ENCODE measurements at places on chromosomes 2 and 18.

GRCh38 chr2:105800036-105800713, 55.5 kb downstream of the NCK2 start:
- DNase-seq: peak; percentile 28

DNA sequence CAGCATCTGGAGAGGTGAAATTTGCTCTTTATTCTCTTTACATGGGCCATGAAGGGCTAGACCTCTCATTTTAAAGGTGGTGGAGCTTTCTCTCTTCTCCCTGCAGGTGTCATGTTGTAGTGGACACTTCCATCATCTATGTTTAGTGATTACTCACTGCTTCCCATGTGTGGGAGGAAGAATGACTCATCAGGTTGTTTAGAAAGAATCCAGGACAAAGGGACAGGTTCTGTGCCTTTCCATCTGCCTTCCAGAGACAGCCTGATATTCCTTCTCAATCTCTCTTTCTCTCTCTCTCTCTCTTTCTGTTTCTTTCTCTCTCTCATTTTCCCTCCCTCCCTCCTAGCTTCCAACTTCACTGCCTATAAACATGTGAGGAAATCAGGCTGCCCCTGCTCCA, 38.7 kb downstream of the SCG2 start:
- DNase-seq: no peak

DNA sequence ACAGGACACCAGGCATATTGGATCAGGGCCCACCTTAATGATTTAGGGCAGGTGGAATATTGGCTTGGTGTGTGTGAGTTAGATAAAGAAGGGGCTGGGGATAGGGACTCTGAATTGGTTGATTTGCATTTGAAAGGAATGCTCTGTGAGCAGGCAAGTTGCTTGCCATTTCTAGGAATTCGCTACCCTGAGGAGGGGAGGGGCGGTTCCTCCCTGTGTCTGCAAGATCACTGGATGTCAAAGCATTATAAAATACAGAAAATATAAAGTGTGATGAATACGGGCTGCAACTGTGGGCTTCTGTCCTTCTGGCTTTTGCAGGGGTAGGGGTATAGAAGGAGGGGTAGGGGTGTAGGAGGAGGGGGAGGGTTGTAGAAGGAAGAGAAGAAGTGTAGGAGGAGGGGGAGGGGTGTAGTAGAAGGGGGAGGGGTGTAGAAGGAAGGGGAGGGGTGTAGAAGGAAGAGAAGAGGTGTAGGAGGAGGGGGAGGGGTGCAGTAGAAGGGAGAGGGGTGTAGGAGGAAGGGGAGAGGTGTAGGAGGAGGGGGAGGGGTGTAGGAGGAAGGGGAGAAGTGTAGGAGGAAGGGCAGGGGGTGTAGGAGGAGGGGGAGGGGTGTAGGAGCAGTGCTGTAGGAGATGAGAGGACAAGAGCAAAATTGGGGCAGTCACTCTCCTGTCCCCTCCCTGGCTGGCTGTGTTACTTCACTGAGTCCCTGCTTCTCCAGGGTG, 238.0 kb upstream of the COPS8 start:
- no peak for DNase-seq

- no peak for DNase-seq
These were observed 45.5 kb downstream of the SLC66A2 start for GRCh38 chr18:79905993-79906392.

- no peak for DNase-seq
These were observed 29.7 kb downstream of the XDH start for GRCh38 chr2:31384771-31385276.

DNA sequence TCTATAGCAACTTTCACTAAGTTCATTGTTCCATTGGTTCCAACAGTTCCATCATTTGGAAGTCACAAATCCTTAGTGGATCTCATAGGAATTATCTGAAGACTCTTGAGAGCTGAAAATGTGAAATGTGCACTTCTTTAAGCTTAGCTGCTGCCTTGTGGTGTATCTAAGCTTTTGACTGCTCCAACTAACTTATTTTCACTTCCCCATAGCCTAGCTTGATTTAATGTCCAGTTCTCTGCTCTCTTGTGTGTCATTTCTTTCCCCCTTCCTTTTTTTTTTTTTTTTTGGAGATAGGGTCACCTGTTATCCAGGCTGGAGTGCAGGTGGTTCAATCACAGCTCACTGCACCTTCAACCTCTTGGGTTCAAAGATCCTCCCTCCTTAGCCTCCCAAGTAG, 34.9 kb upstream of the CD302 start:
- no peak for DNase-seq

- no peak for DNase-seq
These were observed 59.9 kb downstream of the SH3RF3 start for GRCh38 chr2:109188898-109189297.

- DNase-seq: no peak
These were observed 39.7 kb upstream of the LOXHD1 start for GRCh38 chr18:46696702-46697101.

DNA sequence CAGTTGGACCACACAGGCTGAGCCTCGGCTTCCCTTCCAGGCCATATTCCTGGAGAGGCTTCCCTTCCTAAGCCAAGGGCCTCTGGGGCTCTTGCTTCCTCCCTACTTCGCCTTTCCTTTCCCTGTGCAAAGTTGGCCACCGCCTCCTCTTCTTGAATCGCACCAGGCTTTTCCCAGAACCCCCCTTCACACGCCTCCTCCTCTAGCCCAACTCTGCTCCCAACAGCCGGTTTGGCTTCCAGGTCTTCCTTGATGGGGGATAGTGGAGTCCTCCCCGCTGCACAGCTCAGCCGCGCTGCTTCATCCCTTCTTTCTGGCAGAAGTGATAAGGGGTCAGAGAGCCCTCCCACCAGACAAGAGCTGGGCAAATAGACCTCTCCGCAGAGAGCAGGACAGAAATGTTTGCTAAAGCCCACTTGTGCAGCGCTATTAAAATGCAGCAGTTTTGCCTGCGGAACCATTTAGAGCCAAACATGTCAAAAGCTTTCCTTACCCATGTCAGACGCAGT, 56.4 kb downstream of the SNORC start:
- no peak for DNase-seq

GRCh38 chr2:98445683-98446581, 1.3 kb downstream of the INPP4A start:
- no peak for DNase-seq

DNA sequence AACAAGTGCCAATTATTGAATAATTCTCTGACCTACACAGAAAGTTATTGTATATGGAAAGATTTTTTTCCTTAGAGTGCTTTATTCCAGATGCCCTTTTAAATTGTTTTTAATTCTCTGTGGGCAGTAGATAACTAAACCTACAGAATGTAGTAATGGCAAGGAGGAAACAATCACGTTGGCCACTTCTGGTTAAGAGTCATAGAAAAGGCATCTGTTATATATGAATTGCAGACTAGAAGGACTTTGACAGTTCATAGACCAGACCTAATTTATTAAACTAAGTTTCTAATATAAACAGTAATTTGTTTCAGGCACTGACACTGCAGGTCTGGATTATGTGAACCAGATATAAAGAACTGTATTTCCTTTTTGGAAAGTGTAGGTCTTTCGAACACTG, 607.5 kb downstream of the PLCL1 start:
- DNase-seq: no peak

DNA sequence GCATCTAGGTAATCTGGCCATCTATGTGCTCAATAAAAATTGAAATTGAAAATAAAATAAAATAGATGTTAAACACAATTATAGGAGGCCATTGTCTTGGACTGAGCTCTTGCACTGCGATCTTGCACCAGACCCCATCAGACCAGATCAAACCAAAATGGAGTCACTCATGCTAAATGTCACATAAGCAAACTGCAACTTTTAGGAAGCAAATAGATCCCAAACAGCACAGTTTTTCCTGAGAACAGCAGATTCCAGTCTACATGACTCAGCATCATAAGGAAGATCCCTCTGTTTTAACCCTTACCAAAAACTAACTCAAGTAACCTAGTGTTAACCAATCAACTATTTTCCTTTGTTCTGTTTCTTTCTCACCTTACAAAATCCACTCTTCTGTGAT, 57.7 kb upstream of the LRP1B start:
- no peak for DNase-seq

GRCh38 chr2:223215254-223215516, 163.2 kb downstream of the KCNE4 start:
- no peak for DNase-seq

GRCh38 chr2:159616286-159616701, at the start of gene BAZ2B:
Gene BAZ2B (minus strand): TSS chr2:159616548. CDS start chr2:159478719, 137,829 bp downstream.
- DNase-seq: no peak

GRCh38 chr2:8685697-8686358, 4.0 kb downstream of the ID2 start:
- peak; percentile 73 for DNase-seq

DNA sequence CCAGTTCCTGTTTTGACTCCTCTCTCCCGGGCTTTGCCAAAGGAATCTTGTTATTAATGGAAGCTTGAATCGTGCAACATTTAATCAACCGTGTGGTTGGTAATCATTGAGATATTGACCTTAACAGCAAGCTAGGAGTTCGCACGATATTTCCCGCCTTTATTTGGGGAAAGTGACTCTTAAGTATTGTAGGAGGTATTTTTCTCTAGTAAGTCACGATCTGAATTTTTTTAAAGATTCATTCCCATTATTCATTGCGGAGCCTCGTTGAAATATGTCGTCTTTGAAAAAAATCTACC, 663 bp downstream of the NUP35 start:
- DNase-seq: no peak

DNA sequence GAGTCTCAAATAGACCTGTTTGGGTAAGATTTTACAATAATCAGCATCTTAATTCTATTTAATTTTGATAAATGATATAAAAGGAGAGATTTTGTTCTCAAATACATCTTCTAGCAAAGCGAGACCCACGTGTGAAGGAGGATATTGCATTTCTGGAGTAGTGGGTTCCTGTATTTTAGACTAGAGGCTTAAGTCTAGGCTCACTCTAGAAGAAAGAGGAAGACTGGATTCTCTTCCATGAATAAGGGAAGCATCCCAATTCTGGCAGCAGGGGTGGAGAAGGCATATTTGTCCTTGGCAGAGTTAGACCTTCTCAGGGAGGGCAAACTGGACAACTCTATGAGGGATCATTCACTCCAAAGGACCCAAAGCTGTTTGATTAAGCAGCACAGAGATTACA, 11.3 kb upstream of the FAM228A start:
- no peak for DNase-seq

- no peak for DNase-seq
These were observed 42.2 kb downstream of the ARID5A start for GRCh38 chr2:96578731-96579130.

GRCh38 chr2:61421611-61422010, 49.3 kb downstream of the USP34 start:
- peak; percentile 18 for DNase-seq

- peak; percentile 29 for DNase-seq
These were observed 77.4 kb downstream of the DCDC2C start for GRCh38 chr2:3780477-3781402.
